ENCODE measurements at places on chromosomes 4 and X.

DNA sequence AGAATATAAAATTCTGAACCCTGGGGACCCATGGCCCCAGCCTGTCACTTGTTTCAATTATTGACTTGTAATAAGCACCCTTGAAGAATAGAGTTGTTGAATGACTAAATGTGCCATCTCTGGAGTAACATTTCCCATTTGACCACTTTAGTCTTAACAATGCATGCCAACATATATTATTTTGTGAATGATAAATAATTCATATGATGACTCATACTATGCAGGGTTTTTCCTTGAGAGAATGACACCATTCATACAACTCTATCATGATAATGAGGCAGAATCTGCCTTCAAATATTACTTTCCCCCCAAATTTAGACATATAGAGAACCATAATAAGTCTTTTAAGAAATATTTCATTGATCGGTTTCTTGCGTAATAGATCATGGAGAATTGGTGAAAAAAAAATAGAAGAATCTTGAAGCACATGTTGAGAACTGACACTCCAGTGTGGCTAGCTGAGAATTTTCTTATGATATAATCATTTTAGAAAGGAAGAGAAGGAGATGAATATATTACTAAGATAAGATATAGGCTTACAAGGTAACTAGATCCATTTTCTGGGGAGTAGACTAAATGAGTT lies 404.5 kb downstream of the GRXCR1 start:
- no peak for DNase-seq

DNA sequence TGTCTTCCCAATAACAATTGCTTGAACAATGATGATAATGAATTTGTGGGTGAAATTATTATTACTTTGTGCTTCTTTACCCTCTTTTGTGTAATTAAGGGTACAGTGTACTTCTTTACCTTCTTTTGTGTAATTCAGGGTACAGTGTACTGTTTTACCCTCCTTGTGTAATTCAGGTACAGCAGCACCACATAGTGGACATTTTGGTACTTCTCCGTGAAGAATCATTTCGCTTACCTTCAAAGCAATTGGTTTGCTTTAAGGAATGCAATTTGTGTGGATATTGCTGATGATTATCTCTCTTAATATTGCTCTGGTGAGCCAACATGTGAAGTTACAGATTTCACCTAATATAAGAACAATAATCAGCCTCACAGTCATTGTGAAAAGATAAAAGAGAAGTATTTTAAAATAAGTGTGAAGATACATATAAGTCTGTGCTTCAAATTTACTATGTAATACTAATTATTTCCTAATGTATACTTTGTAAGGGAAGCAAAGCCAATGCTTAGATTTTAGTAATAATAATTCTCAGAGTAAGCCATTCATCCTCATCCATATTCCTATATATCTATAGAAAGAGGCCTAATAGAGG lies 27.2 kb upstream of the SEC24B start:
- DNase-seq, result no peak

DNA sequence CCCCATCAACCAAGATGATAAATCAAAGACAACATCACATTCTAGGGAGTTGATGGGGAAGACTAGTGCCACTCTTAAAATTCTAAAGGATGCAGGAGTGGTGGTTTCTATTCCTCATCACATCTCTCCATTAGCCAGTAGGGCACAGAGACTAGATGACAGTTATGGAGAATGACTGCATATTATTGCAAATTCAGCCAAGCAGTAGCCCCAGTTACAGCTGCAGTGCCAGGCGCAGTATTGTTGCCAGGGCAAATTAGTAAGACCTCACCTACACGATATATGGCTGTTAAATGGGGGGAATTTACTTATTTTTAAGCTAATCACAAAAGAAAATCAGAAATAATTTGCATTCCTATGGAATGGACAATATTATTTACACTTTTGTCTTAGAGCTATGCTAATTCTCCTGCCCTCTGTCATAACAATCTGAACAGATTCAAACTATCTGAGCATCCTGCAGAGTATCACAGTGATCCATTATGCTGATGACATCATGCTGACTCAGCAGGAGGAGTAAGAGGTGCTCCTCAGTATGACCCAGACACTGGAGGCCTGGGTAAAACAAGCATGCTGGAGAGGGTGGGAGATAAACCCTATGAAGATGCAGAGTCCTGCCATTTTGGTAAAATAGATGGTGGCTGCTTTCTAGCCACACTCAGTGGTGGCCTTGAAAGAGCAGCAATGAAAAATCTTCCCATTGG lies 24.7 kb downstream of the ETNPPL start:
- no peak for DNase-seq

- no peak for DNase-seq
Measured at GRCh38 chrX:17520016-17520615, 145.1 kb downstream of the NHS start.

GRCh38 chrX:130139474-130140201 lies 26.0 kb downstream of the AIFM1 start:
- no peak for DNase-seq

DNA sequence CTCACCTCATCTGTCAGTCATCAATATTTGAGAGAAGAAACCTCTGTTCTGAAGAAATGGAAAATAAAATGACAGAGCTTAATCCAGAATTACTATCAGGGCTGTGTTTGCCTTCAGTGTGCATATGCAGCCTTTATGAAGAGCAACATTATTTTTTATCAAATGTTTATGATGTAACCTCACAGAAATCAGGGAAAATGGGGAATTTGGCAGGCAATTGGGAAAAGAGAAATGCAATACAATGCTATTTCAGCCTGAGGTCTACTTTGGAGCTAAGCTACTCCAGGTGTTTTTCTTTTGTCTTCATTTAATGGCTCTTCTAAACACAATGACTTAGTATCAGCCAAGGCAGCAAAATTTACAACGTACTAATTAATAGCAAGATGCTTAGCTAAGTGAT lies 241.1 kb upstream of the TET2 start:
- no peak for DNase-seq

- no peak for DNase-seq
Measured at GRCh38 chr4:153408932-153409331, 57.2 kb upstream of the TMEM131L start.

- no peak for DNase-seq
Measured at GRCh38 chrX:38055170-38055847, 49.0 kb downstream of the SYTL5 start.

DNA sequence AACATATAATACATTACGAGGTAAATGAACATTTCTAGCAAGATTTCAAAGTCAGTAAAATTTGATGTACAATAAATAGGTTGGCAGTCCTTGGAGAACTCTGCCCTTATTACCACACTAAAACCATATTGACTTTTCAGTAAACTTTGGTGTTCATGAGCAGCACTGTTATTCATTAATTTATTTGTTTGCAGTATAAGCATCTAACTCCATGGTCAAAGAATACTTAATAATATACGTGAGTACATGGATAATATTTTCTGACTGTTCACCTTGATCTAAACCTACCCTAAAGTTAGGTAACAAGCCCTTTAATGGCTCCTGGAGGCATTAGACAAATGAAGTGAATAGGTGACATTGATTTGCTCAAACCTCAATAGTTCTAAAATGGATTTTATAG lies 817.2 kb upstream of the FTHL17 start:
- no peak for DNase-seq

GRCh38 chrX:108732630-108733321 lies 3.6 kb downstream of the IRS4 start:
- DNase-seq, result no peak

- DNase-seq, result no peak
Measured at GRCh38 chr4:26885912-26886274, 25.3 kb downstream of the STIM2 start.

- DNase-seq, result no peak
Measured at GRCh38 chr4:60259781-60260180, 940.3 kb upstream of the ADGRL3 start.

- DNase-seq, result no peak
Measured at GRCh38 chr4:8024073-8024786, 84.6 kb upstream of the AFAP1 start.

Measured in stimulated activated effector memory CD8-positive, alpha-beta T cell treated with anti-CD3 and anti-CD28 coated beads, Interleukin-12 subunit alpha, Interleukin-12 subunit beta, amount 100 ng/mL, for 72 hours (primary cell).